Activated CD8-positive, alpha-beta T cell treated with anti-CD3 and anti-CD28 coated beads for 36 hours (primary cell): ENCODE measurements at places on chromosomes 11 and 22. TPM values are rescaled to one million over a fixed set of nuclear protein-coding genes. Genes with fewer than 3 reads are reported as not detected.

Gene MMP11
- total RNA-seq: 1.4 TPM

Gene KRTAP5-8
- total RNA-seq: not detected

Gene KIRREL3
- total RNA-seq: not detected

Gene NXPE4
- not detected for total RNA-seq

Gene C2CD2L
- 14.2 TPM for total RNA-seq

Gene RAG2
- not detected for total RNA-seq

Gene DESI1
- 48.0 TPM for total RNA-seq

Gene SGSM1
- not detected for total RNA-seq

Gene ANKRD49
- total RNA-seq: 19.1 TPM

Gene FAM180B
- not detected for total RNA-seq

Gene OR5B12
- total RNA-seq: 0.14 TPM

Gene TMEM25
- total RNA-seq: 9.8 TPM

Gene YPEL4
- 0.54 TPM for total RNA-seq

Gene CRACR2B
- 2.4 TPM for total RNA-seq

Gene TUBA8
- total RNA-seq: 0.85 TPM

Gene PATE4
- total RNA-seq: not detected

Gene LPXN
- 139 TPM for total RNA-seq

Gene CD3G
- total RNA-seq: 116 TPM

Gene IGSF9B
- total RNA-seq: 136 TPM

Gene GVQW3
- total RNA-seq: 2.1 TPM
